ENCODE measurements at places on chromosomes 7 and 10. TPM values are rescaled to one million over a fixed set of nuclear protein-coding genes. Genes with fewer than 3 reads are reported as not detected.

LOXL4 gene
- 0.04 TPM for total RNA-seq

PDLIM1 gene
- 304 TPM for total RNA-seq

FGL2 gene
- total RNA-seq: not detected

CUEDC2 gene
- 61.7 TPM for total RNA-seq

CRCP gene
- total RNA-seq: 25.3 TPM

NUTM2E gene
- total RNA-seq: 0.20 TPM

RAB19 gene
- 0.21 TPM for total RNA-seq

OR2A1 gene
- total RNA-seq: not detected

CTAGE4 gene
- 1.4 TPM for total RNA-seq

SH2D4B gene
- total RNA-seq: not detected

ADAM22 gene
- total RNA-seq: 0.21 TPM

HNRNPF gene
- total RNA-seq: 267 TPM

EFCAB10 gene
- total RNA-seq: 0.31 TPM

TSPAN12 gene
- total RNA-seq: 1.1 TPM

ARMC3 gene
- not detected for total RNA-seq

C10orf88 gene
- total RNA-seq: 8.7 TPM

GPR37 gene
- total RNA-seq: 1.4 TPM

POLR1F gene
- 24.8 TPM for total RNA-seq

PNLIP gene
- not detected for total RNA-seq

CYP2C8 gene
- 0.07 TPM for total RNA-seq

SDK1 gene
- 0.63 TPM for total RNA-seq

NPC1L1 gene
- not detected for total RNA-seq

OR2A12 gene
- not detected for total RNA-seq

CELF2 gene
- 11.1 TPM for total RNA-seq

TEX36 gene
- total RNA-seq: not detected

AUTS2 gene
- total RNA-seq: 7.4 TPM

SORCS1 gene
- not detected for total RNA-seq

RELN gene
- not detected for total RNA-seq

OR13A1 gene
- not detected for total RNA-seq

BTBD16 gene
- 0.53 TPM for total RNA-seq

ABCB1 gene
- not detected for total RNA-seq

AEBP1 gene
- total RNA-seq: 11.6 TPM

KNDC1 gene
- total RNA-seq: 0.03 TPM

XPNPEP1 gene
- total RNA-seq: 58.8 TPM

GET4 gene
- 32.1 TPM for total RNA-seq

HSPA12A gene
- total RNA-seq: 10.3 TPM

ANKIB1 gene
- 34.7 TPM for total RNA-seq

ACSM6 gene
- total RNA-seq: not detected

AKR1C4 gene
- not detected for total RNA-seq

SVIL gene
- total RNA-seq: 27.1 TPM

NPY gene
- not detected for total RNA-seq

OR2A5 gene
- not detected for total RNA-seq

SPDYE8 gene
- not detected for total RNA-seq

OR2A42 gene
- not detected for total RNA-seq

ZNF777 gene
- 14.6 TPM for total RNA-seq

LAMB4 gene
- total RNA-seq: 0.07 TPM

CAMK1D gene
- 0.53 TPM for total RNA-seq

SYT15B gene
- not detected for total RNA-seq

CFAP70 gene
- total RNA-seq: 0.28 TPM

CYP3A7 gene
- total RNA-seq: not detected

MET gene
- 147 TPM for total RNA-seq

SFRP5 gene
- not detected for total RNA-seq

H2BK1 gene
- total RNA-seq: not detected

MAT1A gene
- not detected for total RNA-seq

KDM7A gene
- 3.2 TPM for total RNA-seq

PHYH gene
- total RNA-seq: 8.7 TPM

STRIP2 gene
- total RNA-seq: 16.9 TPM

FAM20C gene
- total RNA-seq: 18.2 TPM

ACBD7 gene
- total RNA-seq: 0.20 TPM

Measured in foreskin keratinocyte (primary cell).